ENCODE measurements at places on chromosomes 4 and X. TPM values are rescaled to one million over a fixed set of nuclear protein-coding genes. Genes with fewer than 3 reads are reported as not detected.

SLC16A2 gene
- 6.6 TPM for total RNA-seq

- DNase-seq = no peak
Measured at GRCh38 chr4:37881811-37882210, 9.1 kb upstream of the TBC1D1 start.

DNA sequence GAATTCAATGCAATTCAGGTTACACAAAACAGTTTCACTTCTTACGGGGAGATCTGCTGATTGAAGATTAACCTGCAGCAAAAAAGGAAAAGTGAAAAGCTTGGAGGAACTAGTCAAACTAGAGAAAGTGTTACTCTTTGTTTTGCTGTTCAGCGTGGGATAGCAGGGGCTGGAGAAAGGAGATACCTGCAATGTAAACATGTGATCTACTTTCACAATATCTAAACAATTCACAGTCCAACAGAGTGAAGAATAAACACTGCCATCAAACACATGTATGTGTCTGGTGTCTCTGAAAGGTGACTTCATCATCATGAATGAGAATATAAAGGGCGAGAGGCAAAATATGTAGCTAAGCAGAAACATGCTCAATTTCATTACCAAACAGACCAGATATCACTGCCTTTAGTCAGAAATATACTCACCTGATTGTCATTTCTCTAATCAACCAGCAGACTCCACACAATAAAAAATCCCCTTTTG, 26.4 kb downstream of the NIPAL1 start:
- no peak for DNase-seq

ARMCX1 gene
- 28.5 TPM for total RNA-seq

GRCh38 chr4:159046683-159047082, 56.2 kb upstream of the RAPGEF2 start:
- no peak for DNase-seq

GRCh38 chr4:57157596-57158137, 47.5 kb upstream of the IGFBP7 start:
- no peak for DNase-seq

GRCh38 chr4:118850488-118851173, 14.7 kb upstream of the SEC24D start:
- DNase-seq = no peak

MID1 gene
- total RNA-seq = 18.9 TPM

DNA sequence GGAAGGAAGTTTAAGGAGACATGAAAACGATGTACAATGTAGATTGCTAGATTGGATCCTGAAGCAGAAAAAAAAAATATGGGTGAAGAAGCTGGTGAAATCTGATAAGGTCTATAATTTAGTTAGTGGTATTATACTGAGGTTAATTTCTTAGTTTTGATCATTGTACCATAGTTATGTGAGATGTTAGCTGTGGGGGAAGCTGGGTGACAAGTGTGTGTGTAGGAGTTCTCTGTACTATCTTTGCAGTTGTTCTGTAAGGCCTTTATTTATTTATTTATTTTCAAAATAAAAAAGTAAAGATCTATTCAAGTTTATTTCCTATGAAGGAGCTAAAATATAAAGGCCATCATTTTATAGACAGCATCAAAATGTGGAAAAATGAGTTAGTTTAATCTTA, 12.5 kb upstream of the EXOC1 start:
- no peak for DNase-seq

MAGEB17 gene
- total RNA-seq = not detected

GRCh38 chrX:100341142-100341510, 68.9 kb downstream of the PCDH19 start:
- no peak for DNase-seq

DNA sequence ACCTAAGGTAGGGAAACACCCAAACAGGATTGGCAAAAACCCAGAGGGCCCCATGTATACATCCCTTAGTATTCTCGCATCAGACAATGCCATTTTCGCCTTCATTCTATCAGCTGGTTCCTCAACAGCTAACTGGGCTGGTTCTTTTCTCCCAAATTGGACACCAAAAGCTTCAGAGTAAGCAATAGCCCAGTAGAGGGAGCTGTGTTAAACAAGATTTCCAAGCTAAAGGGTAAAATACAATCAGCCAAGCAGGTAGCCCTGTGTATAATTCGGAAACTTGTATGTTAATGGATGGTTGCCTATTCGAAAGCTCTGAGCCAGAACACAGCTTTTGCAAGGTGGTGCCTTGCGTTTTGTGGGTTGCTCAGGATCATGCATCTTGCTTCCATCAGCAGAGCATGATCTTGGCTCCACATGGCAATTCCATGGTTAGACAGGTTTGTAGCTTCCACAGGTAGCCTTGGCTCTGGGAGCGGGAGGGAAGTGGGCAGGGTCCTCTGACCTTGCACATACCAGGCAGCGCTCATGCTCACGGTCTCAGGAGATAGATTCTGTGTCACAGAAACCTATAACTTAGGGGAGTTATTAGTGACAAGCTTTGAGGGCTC, 115.2 kb upstream of the LNX1 start:
- DNase-seq = no peak

DNA sequence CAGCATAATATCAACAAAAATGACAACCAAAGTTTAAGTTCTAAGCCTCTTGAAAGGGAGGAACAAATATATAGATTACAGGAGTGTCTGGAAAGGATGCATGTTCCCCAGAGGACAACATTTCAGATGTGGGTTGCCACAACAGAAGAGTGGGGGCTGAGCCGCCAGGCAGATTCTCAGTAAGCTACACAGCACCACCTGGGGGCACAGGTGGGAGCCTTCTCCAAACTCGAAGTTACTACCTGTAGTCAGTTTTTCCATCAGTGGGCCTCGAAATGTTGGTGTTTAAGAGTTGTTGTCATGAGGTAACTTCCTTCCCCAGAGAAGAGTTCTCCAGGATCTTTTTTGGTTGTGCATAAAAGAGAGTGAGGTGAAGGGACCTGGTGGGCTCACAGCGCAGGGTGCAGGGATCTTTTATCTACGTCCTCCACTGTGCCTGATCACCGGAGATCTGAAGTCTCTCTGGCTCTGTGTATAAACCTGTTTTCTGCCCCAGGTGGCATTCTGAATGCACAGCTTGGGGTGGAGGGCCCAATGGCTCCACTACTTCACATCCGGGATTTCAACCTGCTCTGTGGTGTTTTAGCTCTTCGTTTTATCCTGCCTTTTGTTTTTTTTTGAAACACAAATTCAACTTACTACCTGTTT, 58.4 kb upstream of the STS start:
- DNase-seq = no peak

GRCh38 chr4:165602621-165603020, 223.8 kb downstream of the CPE start:
- no peak for DNase-seq

CSAG3 gene
- not detected for total RNA-seq

DNA sequence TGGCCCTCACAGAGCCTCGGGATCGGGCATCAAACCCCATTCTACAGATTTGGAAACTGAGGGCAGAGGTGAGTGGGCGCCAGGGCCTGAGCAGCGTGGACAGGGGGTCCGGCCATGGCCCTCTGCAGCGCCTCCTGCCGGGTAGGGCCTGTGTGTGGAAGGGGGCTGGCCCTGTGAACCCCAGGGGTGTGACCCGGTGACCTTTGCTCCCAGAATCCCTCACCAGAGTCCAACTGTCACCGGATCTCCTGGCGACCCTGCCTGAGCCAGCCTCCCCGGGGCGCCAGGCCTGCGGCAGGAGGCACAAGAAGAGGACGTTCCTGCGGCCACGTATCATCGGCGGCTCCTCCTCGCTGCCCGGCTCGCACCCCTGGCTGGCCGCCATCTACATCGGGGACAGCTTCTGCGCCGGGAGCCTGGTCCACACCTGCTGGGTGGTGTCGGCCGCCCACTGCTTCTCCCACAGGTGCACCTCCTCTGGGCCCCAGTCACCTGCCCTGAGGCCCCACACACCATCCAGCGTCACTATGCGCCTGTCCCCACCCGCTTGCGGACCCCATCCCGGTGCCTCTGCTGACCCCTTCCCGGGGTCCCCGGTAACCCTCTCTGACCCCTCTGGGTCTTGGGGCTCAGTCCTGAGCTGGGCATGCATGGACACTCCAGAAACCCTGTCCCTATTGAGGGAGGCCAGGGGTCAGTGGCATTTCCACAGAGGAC, 4.2 kb downstream of the HGFAC start:
- DNase-seq = no peak

GRCh38 chr4:33411182-33411581, 2691.0 kb downstream of the PCDH7 start:
- no peak for DNase-seq

DNA sequence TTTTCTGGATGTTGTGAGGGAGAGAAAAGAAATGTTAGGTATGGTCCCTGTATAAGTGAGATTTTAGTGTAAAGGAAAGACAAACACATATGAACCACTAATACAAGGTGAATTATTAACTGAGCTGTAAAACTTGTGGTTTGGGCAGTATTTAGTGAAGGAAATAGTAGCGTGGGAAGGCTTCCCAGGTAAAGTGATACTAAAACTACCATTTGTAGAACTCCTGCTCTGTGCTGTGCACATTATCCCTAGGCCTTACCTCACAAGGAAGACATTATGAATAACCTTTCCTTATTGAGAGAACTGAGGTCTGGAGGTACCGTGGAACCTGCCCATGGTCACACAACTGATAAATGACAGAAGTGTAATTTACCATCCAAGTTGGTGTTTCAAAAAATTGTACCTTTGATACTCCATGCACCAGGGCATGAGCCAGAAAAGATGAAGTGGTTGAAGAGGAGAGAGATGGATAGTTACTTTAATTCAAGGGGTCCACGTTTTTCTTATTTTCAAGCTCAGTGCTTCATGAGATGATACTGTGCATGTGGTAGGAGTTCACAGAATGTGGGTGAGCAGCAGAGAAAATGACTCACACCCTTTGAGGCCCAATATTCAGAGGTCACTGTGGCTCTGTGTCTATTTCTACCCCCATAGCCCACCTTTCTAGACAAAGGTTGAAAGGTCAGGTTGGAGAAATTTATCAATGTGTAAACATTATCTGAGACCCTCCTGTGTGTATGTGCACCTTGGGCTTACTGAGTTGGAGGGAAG, 2.6 kb upstream of the VSIG4 start:
- no peak for DNase-seq

- DNase-seq = no peak
Measured at GRCh38 chr4:58275856-58276255, 1165.7 kb upstream of the IGFBP7 start.

DNA sequence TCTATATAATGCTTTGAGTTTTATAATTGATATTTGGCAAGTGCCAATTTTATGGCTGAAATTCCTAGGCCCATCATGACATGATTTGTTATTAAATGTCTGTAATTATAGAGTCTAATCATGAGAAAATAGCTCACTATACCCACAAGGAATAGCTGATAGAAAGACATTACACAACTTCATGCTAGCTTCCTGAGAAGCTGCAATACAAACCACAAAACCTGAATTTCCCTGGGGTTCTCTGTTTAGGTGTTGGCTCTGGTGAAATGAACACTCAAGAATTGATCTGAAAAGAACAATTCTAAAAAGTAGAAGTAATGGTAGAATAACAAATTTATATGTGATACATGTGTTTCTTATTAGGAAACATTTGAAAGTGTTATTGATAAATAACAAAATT, 169.6 kb downstream of the GASK1B start:
- no peak for DNase-seq

DYNLT3 gene
- total RNA-seq = 40.0 TPM

DNA sequence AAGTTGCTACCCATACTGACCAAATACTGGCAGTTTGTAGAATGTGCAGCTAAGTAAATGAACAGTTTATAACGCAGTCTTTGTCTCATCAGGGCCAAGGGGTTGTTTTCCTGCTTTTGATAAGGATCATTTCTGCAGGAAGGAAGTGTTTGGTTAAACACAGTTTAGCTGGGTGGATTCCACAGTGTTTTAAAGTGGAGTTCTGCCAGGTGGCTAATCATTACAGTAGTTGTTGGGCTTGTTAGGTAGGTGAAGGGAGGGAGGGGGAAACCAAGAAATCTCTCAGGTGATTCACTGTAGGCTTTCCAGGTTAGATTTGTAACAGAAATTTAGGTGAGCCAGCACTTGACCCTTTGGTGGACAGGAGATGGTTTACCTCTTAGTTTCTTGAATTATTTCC, 58.1 kb downstream of the FNIP2 start:
- DNase-seq = no peak

DNA sequence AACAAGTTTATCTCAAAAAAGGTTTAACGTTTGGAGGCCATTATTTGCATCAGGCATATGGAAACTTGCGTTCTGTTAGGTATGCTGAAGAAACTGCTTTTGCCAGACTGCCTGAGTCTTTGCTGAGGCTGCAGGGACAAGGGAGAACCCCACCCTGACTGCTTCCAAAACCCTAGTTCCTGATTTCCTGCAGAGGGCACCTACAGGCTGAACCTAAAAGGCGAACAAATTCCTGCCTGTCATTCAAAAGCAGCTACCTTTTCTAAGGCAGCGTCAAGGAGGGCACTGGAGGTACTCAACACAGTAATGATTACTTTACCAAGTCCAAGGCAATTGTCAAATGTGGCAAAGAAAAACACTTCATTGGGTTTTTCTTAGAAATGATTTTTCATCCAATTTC, 578 bp upstream of the CORIN start:
- DNase-seq = no peak

- DNase-seq = peak; percentile 40
Measured at GRCh38 chrX:47366041-47366722, 4.2 kb upstream of the ZNF157 start.

DNA sequence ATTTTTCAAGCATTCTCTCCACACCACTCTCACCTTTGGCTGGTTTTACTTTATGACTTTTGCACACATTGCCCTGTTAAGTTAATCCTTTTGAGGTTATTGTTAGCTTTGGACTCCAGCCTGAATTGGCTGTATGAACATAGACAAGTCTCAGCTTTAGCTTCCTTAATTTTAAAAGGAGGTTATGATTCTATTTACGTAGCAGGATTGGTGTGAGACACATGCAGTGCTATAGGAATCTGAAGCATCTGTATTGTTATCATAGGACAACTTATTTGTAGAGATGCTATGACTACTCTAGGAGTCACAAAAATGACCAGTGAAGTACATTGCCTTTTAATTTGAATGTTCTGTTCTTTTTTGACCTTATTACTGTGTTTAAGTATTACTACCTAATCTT, 15.7 kb downstream of the PGAM4 start:
- DNase-seq = no peak

DNA sequence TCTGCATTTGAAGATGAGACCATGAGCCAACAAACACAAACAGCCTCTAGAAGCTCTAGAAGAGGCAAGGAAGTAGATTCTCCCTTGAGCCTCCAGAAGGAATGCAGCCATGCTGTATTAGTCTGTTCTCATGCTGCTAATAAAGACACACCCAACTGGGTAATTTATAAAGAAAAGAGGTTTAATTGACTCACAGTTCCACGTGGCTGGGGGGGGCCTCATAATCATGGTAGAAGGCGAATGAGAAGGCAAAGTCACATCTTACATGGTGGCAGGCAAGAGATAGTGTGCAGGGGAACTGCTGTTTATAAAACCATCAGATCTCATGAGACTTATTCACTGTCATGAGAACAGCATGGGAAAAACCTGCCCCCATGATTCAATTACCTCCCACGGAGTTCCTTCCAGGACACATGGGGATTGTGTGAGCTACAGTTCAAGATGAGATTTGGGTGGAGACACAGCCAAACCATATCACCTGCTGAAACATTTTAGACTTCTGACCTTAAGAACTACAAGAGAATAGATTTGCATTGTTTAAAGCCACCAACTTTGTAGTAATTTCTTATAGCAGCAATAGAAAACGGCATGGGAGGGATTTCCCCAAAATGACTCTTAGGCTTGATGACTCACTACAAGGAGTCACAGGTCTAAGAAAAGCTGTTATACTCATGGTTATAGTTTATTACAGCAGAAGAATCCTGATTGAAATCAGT, 284.4 kb upstream of the SFRP2 start:
- no peak for DNase-seq
